ENCODE measurements at places on chromosomes 16 and 17.

DNA sequence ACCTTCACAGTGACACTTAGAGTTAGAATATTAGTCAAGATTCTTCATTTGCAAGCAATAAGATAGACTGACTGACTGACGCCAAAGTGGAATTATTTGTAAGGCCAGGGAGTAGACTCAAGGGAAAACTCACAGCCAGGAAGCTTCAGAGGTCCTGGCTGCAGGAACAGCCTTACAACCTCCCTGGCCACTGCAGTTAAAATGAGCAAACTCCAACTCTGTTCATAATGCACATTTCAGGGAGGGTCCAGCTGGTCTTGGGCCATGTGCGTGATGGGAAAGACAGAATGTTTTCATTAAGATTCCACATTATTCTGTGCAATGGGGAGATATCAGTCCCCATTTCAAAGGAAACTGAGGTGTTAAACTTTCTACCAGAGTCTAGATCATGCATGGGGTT, 9.9 kb downstream of the CAPNS2 start:
- DNase-seq: no peak

DNA sequence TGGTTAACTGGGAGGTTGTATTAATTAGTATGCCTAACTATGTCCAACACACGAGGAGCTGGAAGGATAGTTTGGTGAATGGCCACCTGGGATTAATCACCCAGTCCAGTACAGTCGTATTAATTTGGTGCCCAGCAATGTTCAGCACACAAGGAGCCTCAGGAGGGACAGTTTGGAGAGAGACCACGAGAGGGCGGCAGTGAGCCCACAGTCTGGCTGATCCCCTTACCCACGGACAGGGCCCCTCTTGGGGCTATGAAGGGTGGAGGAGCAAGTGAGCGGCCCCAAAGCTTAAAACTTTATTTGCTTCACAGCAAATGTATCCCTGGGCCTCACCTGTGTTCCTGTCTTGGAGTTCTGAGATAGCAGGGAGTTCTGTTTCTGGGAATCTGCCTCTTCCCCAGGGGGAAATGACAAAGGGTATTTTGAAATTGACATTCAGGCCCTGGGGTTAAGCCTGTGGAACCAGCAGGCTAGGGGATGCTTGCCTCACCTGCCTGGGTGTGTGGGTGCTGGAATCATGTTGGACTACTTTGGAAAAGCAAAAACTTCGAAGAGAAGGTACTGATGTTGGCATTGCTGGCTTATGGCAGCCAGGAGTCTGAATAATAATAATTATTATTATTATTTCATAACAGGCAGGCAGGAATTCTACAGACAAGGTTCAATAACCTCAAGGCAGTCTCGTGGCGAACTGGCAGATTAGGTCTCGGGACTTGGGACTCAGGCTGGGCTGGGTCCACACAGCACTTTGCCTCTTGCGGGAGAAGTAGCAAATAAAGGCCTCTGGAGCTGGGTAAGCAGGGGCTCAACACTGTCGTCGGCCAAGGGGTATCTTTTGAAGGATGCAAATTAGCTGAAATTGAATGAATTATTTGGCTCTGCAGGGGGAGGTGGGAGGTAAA, 227.6 kb upstream of the ASIC2 start:
- peak; percentile 93 for DNase-seq

DNA sequence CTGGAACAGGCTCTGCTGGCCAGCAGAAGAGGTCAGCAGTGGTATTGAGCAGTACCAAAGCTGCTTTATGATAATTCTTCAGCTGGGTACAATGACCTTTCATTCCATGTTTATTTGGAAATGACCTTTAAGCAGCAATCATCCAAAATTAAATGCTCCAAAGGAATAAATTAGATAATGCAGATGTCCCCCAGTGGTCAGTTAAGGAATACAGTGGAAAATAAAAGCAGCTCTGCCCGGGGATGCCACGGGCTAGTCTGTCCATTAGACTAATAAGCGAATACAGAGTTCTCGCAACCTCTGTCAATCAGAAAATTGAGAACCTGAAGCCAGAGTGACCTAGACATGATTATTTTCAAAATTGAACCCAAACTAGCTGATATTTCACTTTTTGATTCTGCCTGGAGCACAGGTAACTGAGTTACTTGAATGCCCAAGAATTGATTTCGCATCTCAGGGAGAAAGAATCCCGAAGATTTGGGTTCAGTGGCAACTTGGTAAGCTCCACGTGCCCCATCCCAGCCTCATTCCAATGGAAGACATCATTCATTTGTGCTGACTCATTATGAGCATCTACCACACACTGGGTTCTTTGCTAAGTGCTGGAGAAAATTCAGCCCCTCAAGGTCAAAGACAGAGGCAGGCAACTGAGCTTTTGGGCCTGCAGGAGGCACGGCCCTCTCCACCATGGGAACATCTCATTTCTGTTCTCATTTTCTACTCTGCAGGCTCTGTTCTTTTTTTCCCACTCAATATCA, 34.4 kb upstream of the SLC39A11 start:
- no peak for DNase-seq

DNA sequence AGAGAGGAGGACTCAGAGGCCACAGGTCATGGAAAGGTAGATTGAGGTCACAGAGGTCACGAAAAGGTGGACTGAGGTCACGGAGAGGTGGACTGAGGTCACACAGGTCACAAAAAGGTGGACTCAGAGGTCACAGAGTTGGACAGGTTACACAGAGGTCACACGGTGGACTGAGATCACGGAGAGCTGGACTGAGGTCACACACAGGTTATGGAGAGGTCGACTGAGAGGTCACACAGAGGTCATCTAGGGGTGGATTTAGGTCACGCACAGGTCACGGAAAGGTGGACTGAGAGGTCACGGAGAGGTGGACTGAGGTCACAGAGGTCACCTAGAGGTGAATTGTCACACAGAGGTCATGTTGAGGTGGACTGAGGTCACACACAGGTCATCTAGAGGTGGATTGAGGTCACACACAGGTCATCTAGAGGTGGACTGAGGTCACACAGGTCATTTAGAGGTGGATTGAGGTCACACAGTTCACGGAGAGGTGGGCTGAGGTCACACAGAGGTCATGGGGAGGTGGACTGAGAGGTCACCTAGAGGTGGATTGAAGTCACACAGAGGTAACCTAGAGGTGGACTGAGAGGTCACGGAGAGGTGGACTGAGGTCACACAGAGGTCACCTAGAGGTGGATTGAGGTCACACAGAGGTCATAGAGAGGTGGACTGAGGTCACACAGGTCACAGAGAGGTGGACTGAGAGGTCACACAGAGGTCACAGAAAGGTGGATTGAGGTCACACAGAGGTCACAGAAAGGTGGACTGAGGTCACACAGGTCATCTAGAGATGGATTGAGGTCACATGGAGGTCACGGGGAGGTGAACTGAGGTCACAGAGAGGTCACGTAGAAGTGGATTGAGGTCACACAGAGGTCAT, 26.7 kb upstream of the JPT2 start:
- DNase-seq: peak; percentile 90

All from eye (tissue), 1 donor.